D341Med (cell line): ENCODE measurements at places on chromosomes 7 and 10.

DNA sequence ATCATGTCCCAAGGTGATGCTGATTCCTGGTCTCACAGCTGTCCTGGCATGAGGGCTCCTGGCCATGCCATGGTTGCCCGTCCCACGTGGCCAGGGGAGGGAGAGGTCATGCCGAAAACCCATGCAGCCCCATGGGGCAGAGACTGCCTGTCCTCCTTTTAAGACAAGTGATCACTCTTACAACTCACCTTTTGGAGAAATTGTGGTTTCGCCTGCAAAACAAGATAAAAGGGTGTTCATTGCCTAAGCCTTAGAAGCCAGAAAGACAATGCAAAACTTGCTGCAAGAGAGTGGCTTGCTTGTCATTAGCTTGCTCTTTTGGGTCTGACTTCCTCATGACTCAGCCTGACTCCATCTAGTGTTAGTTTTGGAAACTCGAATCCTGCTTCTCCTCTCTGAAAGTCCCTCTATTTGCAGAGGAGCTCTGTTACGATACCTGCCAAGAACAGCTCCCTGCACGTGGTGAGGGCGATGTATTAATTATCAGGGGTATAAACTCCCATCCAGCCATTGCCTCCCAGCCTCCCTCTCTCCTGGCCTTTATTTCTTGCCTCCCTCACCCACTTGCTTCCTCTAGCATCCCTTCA, 26.7 kb downstream of the TMEM273 start:
- no peak for DNase-seq

- DNase-seq: no peak
Observed at GRCh38 chr7:99562832-99563231, 4.4 kb downstream of the ZNF655 start.

DNA sequence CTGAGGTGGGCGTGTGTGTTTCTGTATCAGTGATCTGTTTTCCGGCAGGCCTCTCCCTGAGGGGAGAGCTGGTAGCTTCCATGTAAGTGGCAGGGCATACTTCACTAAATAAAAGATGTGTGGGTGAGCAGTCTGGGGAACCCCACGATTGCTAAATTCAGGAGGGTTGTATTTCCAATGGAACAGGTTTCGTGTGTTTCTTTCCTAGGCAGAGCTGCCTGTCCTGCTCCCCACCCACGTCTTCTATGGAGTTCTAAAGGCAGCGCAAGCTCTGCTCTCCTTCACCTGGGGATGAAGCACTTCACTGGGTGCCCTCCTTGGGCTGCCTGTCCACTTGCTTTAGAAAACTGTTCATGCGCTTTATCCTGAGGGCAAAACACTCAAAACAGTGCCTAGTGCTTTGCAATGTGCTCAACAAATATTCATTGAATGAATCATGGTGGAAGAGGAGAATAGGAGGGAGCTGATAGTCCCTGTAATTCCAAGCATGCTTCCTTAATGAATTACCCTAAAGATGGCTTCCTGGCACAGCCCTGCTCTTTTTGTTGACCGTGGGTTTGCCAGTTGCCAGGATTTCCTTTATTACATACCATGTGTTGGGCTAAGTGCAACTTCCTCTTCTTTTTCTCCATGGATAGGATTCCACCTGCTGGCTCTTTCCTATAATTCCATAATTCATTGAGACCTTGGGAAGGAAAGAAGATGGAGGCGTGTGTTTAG, 50.6 kb upstream of the SRPK2 start:
- no peak for DNase-seq

DNA sequence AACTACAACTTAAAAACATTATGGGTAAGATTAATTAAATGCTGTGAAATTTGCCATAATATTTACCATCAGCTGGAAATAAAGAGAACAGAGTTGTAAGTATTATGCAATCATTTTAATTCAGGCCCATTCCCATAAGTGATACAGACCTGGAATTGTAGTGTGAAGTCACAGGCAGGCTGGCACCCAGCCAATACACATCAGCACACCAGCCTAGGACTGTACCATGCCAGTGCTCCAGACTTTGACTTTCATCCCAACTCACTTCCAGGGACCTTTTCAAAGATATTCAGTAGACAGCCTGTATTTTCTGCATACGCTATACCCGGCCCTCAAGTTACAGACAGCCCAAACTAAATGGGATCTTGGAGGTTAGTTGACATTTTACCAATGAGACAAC, 143.3 kb downstream of the TES start:
- DNase-seq: no peak

- no peak for DNase-seq
Observed at GRCh38 chr7:43076189-43076605, 36.2 kb upstream of the HECW1 start.

- DNase-seq: peak; percentile 34
Observed at GRCh38 chr10:11437391-11438142, 173.9 kb downstream of the USP6NL start.

- no peak for DNase-seq
Observed at GRCh38 chr10:119221666-119222065, 14.3 kb downstream of the GRK5 start.

GRCh38 chr7:26477381-26477990, 185.8 kb downstream of the SNX10 start:
- DNase-seq: no peak

DNA sequence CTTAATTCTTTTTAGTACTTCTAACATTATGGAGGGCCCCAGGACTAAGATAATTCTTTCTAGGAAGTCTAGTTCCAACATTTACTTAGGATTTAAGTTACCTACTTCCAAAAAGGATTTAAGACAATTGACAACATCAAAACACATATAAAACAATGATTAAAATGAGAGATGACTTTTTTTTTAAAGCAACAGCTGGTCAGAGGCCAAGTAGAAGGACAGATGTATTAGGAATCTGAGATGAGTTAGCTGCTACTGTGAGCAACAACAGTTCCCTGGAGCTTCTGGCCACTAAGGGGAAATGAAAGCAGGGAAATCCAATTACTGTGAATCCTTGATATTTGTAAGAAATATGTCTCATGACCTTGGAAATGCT, 222.3 kb downstream of the PHTF2 start:
- no peak for DNase-seq

DNA sequence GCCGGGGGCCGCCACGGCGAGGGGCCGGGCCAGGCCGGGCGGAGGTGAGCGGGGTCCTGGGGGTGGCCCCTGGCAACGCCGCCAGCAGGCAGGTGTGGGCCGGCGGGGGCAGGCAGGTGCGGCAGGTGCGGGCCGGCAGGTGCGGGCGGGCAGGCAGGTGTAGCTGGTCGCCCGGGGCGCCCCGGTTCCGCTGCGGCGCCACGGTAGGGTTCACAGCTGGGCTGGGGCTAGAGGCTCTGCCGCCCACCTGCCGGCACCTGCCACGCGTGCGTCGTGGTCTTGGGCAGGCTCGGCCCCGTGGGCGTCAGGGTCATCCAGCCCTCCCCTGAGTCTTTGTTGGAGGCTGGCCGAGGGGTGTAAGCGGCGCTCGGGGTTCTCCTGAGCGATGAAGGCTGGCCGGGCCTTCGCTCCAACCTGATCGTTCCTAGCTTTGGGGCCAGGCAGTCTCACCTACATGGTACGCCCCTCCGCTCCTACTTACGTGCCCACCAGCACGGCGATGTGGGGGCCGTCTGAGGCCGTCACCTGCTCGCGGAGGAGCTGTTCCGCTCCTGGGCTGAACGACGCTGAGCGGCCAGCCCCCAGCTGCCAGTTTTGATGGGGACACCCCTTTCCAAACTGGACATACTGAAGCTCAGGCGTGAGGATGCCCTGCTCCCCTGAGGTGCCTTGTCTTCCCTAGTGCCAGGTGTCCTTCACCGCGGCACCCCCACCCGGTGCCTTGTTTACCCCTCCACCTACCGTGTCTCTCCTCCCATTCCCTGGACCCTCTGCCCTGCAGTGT, 493 bp downstream of the ZMIZ2 start:
- no peak for DNase-seq
